Stimulated activated CD4-positive, alpha-beta T cell treated with anti-CD3 and anti-CD28 coated beads, Interleukin-1b, Interleukin-23, amount 100 ng/mL, for 1 hour (primary cell): ENCODE measurements at places on chromosomes 3 and 15.

DNA sequence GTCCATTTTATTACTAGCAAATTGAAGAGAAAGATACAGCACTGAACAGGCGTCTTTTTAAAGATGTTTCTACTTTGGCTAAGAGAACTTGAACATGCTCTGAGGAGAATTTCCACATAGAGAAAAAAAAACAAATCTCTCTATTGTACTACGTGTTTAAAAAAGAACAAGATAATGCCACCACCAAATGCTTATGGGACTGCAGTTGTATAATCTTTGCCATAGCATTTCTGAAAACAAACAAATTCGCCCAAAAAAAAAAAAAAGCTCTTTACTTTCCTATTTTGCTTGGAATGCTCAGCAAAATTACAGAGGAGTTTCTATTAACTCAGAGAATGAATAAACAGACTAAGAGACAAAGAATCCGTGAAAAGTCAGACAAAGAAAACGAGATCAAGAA, 114.2 kb downstream of the CNTN3 start:
- no peak for DNase-seq

GRCh38 chr3:184738982-184739381, 27.1 kb upstream of the MAGEF1 start:
- DNase-seq, result no peak

DNA sequence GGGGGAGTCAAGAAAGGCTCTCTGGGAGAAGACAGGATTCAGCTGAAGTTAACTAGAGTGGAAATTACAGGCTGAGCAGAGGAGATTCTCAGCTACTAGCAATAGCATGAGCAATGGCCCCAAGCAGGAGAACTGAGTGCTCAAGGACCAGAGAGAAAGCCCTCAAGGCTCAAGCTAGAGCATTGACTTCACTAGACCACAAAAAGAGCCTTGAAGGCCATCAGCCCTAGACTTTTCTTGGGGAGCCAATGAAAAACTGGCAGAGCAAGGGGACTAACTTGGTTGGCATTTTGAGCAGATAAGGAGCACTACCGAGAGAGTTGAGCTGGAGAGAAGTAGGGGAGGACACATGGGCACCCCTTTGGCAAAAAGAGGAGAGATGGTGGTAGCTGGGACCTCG, 277.6 kb downstream of the FEZF2 start:
- DNase-seq, result no peak

DNA sequence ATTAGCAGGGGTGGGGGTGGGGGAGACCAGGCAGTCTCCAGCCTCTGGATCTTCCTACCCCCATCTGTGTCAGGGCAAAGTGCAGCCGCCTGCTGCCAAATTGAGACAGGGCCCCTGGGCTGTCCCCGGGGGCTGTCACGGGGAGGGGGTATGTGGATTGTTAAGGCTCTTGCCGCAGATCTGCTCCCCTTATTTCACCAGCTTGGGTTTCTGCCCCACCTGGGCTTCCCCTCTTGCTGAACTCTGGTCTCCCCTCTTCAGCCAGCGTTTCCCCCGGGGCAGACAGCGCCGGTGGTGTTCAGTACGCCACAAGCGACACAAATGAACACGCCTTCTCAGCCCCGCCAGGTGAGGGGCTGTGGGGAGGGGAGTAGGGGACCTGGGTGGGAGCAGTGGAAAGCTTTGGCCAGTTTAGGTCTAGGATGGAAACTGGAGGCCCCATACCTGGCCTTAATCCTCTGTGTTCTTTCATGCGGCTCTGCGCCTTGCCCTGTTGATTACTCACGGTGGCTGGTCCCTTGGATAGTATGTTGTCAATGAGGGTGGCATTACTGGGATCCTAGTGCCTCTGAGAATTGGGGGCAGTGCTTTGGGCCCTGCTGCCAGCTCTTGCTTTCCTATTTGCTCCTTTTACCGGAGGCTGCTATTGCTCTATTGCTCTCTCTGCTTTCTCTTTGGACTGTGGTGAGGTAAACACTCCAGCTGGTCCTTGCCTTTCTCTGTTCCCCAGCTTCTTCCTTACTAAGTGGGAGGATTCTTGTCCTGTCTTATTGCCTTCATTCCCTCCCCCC, 1.7 kb downstream of the EIF4G1 start:
- no peak for DNase-seq

DNA sequence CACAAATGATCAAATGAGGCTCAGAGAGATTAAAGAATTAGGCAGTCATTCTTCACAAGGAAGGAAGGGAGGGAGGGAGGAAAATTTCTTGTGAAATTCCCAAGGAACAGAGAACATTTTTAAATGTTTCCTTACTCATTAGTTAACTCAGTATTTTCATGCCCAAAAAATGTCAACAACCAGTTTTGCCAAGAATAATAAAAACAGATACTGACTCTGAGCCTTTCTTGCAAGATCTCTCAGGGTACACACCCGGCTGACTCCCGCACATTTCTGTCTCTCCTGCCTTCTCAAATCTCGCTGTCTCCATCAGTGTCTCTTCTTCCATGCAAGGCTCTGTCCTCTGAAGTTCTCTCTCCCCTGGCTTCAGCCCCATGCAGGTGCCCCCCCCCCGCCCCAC, 265.9 kb downstream of the TJP1 start:
- DNase-seq, result no peak
